ENCODE measurements at places on chromosomes 7 and 10.
A peak's percentile ranks its signal among the peaks of the same experiment; 100 is the strongest.

DNA sequence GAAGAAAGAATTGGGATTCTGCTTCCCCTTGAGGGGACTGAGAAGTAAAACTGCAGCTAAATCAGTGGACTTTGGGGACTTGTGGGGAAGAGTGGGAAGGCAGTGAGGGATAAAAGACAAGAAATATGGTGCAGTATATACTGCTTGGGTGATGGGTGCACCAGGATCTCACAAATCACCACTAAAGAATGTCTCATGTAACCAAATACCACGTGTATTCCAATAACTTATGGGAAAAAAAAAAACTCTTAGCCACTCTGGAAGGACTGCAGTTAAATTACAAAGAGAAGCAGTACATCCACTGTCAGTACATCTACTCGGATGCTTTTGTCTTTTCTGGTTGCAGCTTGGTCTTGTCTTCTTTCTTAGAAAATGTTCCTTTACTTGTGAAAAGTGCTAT, 27.4 kb upstream of the GOT1 start:
- no peak for DNase-seq

DNA sequence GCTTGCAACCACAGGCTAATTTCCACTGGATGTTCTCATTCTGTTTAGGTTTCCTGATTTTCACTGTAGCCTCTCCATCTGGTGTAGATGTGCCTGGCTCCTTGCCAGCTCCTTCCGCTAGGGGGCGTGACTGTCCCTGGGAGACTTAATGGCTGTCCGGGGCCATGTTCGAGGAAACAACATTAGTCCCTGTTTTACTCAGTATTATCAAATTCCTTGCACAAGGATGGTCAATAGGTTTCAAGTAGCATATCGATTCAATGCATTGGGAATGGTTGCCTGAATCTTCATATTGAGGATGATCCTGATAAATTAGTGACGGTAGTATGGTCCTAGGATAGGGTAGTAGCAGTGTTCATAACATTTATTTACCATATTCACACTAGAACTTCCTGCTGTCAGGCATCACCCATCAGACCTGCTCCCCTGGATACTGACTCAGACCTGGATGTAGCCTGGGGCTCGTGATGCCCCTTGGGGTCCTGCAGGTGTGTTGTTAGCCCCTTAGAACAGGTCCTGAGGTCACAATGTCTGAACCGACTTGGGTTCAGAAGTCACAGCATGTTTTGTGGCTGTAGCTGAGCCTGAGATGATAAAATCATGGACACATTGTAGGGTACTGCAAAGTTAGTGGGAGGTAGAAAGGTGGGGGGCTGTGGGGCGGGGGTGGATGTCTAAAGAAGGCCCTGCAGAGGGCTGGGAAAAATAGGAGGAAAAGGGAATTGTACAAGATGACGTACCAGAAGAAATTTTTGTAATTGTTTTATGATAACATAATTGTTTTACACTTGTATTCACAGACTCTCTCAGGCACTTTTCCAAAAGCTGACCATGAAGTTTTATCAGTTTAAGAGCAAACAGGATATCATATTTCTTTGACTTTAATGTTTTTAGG, 8.9 kb upstream of the EXOC6 start:
- DNase-seq, result peak; percentile 53

DNA sequence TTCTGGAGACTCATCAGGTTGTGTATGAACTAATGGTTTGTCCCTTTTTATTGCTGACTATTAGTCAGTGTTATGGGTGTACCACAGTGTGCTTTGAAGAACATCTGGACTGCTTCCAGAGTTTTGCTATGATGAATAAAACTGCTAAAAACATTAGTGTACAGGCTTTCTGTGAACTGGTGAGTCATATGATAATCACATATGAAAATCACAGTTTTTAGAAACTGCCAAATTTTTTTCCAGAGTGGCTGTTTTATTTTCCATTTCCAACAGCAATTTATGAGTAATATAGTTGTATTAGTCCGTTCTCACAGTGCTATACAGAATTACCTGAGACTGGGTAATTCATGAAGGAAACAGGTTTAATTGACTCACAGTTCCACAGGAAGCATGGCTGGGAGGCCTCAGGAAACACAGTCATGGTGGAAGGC, 281.2 kb upstream of the VSTM2A start:
- DNase-seq, result no peak

DNA sequence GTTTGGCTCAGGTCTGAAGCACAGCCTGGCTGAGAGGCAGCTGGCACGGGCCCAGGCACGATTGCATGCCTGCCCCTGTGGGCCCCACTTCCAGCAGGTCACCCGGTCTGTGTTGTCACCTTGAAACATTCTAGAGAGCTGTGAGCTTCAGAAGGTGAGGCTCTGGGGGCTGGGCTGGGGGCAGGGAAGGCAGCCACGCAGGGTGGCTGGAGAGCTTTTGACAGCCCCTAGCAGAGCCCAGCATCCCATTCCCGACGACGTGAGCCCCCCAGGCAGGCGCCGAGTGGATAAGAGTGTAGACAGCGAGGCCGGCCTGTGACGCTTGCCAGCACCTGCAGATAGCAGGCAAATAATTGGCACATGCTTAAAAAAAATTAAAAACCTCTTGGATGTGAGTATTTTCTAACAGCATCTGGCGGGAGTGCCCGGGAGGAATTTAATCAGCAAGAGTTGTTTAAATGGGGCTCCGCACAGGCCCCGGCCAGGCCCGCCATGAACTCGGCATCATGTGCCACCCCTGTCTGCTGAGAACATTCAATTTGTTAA, 212.0 kb upstream of the TBX20 start:
- no peak for DNase-seq

- no peak for DNase-seq
Measured at GRCh38 chr7:131046246-131046645, 281.4 kb upstream of the MKLN1 start.

GRCh38 chr10:28935061-28935460, 257.7 kb downstream of the BAMBI start:
- no peak for DNase-seq

GRCh38 chr10:71627230-71627939, 92.2 kb downstream of the C10orf105 start:
- DNase-seq, result no peak

DNA sequence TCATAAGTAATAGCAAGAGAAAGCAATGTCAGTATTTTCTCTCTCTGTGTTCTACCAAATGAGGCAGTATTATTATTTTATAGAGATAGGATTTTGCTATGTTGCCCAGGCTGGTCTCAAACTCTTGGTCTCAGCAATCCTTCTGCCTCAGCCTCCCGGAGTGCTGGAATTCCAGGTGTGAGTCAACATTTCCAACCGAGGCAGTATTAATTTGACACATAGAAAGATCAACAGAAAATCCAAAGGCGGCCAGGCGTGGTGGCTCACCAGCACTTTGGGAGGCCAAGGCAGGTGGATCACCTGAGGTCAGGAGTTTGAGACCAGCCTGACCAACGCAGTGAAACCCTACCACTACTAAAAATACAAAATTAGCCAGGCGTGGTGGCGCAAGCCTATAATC, 71.8 kb downstream of the SMURF1 start:
- DNase-seq, result no peak

- peak; percentile 68 for DNase-seq
Measured at GRCh38 chr10:61271127-61271780, 181.9 kb downstream of the TMEM26 start.

DNA sequence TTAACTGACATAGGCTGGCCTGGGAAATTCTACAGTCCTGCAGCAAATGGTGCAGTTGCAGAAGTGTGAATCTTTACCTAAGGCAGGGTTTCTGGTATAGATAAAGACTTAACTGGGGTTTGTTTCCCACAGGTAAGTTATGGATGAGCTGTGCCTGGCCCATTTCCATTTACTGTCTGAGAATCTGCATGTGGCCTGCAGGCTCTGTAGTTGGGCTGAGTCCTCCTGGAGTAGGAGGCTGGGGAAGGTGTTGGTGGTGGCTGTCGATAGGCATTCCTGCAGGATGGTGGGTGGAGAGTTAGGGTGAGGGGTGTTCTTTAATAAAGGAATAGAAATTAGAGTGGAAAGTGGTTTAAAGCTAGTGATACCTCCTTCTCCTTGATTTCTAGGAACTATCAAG, 193.5 kb downstream of the AUTS2 start:
- DNase-seq, result no peak

DNA sequence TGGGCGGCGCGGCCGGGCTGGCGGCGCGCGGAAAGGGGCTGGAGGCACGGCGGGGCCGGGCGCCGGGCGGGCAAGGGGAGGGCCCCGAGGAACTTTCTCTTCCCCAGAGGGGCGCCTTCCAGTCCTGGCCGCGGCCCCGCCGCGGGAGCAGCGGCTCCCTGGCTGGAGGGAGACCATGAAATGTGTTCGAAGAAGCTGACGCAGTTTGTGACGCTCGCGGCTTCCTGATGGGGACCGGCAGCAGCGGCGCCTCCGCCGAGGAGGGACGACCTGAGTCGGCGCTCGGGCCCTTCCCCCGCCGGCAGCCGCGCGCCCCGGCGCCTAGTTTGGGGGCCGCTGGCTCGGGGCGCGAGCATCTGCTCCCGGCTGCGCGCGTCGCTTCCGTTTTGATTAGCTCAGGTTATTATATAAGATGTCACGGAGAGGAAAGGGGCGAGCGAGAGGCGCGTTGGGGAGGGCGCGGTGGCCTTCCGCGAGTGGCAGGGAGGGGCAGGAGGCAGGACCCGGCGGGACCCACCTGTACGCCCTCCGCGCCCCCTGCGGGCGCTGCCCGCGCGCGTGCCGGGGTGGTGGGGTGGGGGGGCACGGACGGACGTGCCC, 57.1 kb upstream of the PCGF5 start:
- DNase-seq, result peak; percentile 55

DNA sequence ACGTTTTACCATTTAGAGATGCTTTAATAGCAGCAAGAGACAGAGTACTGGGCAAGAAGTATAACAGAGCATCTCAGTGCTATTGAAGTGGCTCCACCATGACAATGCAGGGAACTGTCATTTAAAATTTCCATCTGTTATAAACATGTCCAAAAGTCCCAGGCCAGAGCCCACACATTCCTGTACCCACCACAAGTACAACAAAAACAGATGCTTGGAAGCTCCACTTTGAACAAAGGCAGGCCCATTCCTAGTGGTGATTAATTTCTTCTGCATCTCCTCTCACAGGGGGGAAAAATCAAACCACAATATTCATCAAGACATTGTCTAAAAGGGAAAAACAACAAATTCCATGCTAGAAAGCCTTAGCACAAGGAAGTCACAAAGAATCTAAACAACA, 627.9 kb downstream of the PARD3 start:
- no peak for DNase-seq

- no peak for DNase-seq
Measured at GRCh38 chr10:51653025-51653424, 46.4 kb downstream of the CSTF2T start.

GRCh38 chr10:1594372-1595241, 142.7 kb downstream of the ADARB2 start:
- no peak for DNase-seq

DNA sequence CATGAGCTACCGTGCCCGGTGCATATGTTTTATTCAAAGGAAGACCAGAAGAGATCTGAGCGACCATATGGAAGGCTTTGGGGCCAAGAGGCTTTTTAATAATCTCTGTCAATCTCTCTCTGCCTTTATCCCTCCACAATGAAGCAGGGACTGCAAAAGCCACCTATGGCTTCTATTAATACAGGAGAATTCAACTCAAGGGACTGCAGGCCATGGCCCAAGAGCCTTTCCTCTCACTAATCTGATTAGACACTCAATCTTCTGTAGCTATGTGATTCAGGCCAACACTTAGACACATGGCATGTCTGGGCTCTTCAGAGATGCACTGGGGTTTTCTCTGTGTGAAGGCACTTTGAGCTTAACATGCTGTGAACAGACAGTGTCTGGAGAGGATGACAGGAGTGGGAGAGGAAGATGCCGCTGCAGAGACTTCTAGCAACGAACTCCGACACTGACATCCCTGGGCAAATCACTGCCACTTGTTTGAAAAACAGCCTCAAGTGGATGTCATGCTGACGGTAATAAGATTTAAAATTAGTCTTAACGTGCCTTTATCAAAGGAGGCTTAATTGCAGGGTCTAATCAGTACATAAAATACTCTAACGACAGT, 114.4 kb upstream of the AOAH start:
- DNase-seq, result no peak

DNA sequence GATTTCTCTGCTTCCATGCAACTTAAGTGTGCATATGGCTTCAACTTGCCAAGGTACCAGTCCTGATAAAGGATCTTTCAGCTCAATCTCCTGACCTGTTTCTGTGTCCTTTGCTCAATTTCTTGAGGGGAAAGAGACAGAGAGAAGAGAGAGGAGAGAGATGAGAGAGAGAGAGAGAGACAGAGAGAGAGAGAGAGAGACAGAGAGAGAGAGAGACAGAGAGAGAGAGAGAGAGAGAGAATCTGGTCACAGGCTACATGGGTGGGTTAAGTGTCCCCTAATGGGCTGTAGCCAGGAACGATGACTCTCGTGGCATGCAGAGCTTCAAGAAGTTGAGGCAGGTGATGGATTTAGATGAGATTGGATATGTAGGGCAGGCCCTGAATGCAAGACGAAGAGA, 335.2 kb upstream of the PRKCQ start:
- no peak for DNase-seq

GRCh38 chr7:149444287-149444686, 16.6 kb downstream of the ZNF777 start:
- DNase-seq, result no peak

DNA sequence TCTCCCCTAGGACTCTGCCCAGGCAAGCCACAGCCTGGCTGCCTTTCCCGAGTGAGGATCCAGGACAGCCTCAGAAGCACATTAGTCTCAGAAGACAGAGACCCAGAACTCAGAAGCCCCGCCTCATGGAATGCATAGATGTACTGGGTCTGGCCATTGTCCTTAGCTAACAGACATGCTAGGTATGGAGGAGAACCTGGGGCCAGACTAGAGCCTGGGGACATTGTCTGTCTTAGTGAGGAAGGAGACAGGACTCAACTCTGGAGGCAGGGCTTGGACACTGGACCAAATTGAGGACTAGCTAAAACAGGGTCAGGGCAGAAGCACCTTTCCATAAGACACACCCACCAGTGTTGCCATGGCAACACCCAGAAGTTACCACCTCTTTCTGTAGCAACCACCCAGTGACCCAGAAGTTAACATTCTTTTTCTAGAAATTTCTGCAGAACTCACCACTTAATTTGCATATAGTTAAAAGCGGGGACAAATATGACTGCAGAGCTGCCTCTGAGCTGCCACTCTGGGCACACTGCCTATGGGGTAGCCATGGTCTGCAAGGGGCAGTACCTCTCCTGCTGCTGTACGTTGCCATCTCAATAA, 27.5 kb downstream of the TLX1 start:
- DNase-seq, result no peak

DNA sequence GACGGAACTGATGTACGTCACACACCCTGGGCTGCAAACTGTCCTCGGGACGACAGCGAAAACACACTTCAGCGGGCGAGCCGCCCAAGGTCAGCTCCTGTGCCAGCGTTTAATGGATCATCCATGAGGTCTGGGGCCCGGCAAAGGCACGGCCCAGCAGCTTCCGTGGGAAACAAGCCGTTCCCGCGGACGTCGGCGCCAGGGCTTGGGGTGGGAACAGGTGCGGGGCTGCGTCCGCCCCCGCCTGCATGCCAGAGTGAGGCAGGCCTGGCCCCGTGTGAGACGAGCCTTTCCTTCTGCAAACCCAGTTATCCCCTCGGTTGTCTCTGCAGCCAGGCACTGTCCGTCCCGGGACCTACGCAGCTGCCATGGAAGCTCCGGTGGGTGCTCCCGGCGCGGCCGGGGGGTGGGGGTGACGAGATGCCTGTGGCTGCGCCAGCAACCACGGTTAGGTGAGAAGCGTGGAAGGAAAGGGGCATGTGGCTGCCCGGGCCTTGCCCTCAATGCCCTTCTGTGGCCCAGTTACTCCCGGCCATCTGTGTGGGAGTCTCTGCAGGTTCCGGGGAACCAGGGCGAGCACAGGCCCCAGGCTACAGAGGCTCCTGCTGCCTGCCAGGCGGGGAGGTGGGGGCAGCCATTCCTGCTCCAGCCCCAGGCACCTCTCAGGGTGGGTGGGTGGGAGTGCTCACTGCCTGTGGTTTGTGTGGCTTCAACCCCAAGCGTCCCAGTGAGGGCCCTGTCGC, 42.2 kb upstream of the PDGFA start:
- no peak for DNase-seq
